Naive thymus-derived CD8-positive, alpha-beta T cell (primary cell): ENCODE measurements at places on chromosomes 1 and 21. TPM values are rescaled to one million over a fixed set of nuclear protein-coding genes. Genes with fewer than 3 reads are reported as not detected.

ZNF695 gene
- total RNA-seq = not detected

- no peak overlapping the region for H3K27ac ChIP-seq
- no peak for DNase-seq
- H3K27me3 ChIP-seq = no peaks in the 10 kb centered on the region
- H3K4me1 ChIP-seq = peaks cover 12% of the 10 kb centered on the region
These were observed 4.1 kb downstream of the ETNK2 start for GRCh38 chr1:204147406-204148383.

PGLYRP3 gene
- total RNA-seq = not detected

DNA sequence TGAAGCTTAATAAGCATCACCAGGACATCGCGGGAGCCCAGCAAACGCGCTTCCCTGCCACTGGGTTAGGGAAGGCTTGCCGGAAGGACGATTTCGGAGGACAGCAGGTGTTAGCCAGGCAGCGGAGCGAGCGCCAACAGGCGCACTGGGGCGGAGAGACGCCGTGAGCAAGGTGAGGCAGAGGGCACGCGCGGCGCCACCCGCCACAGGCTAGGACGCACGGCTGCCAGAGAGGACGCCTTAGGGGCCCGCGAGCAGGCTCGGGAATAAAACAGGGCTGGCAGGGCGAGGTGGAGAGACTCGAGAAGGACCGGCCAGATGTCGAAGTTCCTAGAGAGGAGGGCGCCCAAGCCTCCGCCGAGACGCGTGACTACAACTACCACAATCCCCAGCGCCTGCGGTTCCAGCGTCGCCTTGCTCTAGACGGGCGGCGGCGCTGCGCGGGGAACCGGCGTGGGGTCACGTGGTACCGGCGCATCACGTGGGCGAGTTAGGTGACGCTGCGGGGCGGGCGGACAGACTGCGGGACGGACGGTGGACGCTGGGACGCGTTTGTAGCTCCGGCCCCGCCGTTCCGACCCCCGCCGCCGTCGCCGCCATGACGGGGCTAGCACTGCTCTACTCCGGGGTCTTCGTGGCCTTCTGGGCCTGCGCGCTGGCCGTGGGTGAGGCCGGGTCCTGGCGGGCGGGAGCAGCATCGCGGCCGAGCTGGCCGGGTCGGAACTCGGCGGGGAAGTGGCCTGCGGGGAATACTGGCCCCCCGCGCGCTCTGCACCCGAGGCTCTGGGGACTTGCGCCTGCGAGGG, at the start of gene ATP6V0B:
Gene ATP6V0B, plus strand, starts transcription at position 518 of the 806 bp plus-strand sequence. Its CDS starts 81 bp downstream, at position 599.
- H3K36me3 ChIP-seq = peaks cover 33% of the 10 kb centered on the region
- H3K4me1 ChIP-seq = peaks cover 62% of the 10 kb centered on the region
- H3K4me3 ChIP-seq = peak within 1 kb of the TSS; percentile 97
- peak; percentile 93 for DNase-seq
- no peaks in the 10 kb centered on the region for H3K27me3 ChIP-seq

OR2L5 gene
- total RNA-seq = 0.19 TPM

- no peak overlapping the region for H3K27ac ChIP-seq
- no peaks in the 10 kb centered on the region for H3K36me3 ChIP-seq
- H3K27me3 ChIP-seq = no peaks in the 10 kb centered on the region
- H3K4me3 ChIP-seq = no peak overlapping the region
- no peaks in the 10 kb centered on the region for H3K4me1 ChIP-seq
These were observed 199.3 kb upstream of the MAP1LC3C start for GRCh38 chr1:242197907-242198820.

- H3K27me3 ChIP-seq = no peaks in the 10 kb centered on the region
- no peak overlapping the region for H3K27ac ChIP-seq
- peaks cover 15% of the 10 kb centered on the region for H3K4me1 ChIP-seq
- DNase-seq = no peak
These were observed 229.5 kb downstream of the TOMM20 start for GRCh38 chr1:234899041-234899729.

- no peak overlapping the region for H3K27ac ChIP-seq
- no peak for DNase-seq
- no peaks in the 10 kb centered on the region for H3K36me3 ChIP-seq
- no peaks in the 10 kb centered on the region for H3K4me1 ChIP-seq
These were observed 8.2 kb upstream of the INSL5 start for GRCh38 chr1:66809245-66809644.

COL11A1 gene
- total RNA-seq = not detected

GRCh38 chr1:219279017-219279770, 105.5 kb downstream of the LYPLAL1 start:
- no peak overlapping the region for H3K4me3 ChIP-seq
- no peaks in the 10 kb centered on the region for H3K4me1 ChIP-seq
- no peak overlapping the region for H3K27ac ChIP-seq
- DNase-seq = no peak
- H3K27me3 ChIP-seq = no peaks in the 10 kb centered on the region

GRCh38 chr1:179129702-179130473, 48.0 kb downstream of the TOR3A start:
- peak overlapping the region; percentile 63 for H3K4me3 ChIP-seq
- no peak for DNase-seq
- H3K4me1 ChIP-seq = peaks cover 20% of the 10 kb centered on the region
- H3K27ac ChIP-seq = peak overlapping the region; percentile 90
- peaks cover 7% of the 10 kb centered on the region for H3K36me3 ChIP-seq
- no peaks in the 10 kb centered on the region for H3K27me3 ChIP-seq

DNA sequence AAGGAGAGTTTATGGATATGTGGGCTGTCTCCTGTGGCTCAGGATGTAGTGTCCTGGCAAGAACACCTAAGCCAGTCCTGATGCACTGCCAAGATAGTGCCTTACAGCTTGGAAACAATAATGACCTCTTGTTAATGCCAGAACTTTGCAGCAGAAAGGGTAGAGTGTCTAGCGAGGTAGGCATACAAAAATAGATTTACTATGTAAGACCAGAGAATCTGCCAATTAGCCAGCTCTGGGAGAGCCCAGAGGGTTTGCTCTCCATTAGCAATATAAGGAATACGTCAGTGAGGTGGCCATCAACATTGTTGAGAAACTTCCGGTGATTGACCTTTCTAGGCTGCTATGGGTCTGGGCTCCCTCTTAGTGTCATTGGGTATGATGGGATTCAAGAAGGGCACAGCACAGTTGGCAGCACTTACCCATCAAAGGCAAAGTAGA, 178.5 kb upstream of the GALNT2 start:
- H3K4me1 ChIP-seq = no peaks in the 10 kb centered on the region
- no peak overlapping the region for H3K4me3 ChIP-seq
- no peaks in the 10 kb centered on the region for H3K27me3 ChIP-seq
- DNase-seq = no peak

- DNase-seq = no peak
- peaks cover 19% of the 10 kb centered on the region for H3K27me3 ChIP-seq
- H3K27ac ChIP-seq = no peak overlapping the region
- no peaks in the 10 kb centered on the region for H3K36me3 ChIP-seq
These were observed 55.2 kb upstream of the GNG12 start for GRCh38 chr1:67888216-67889106.

GADD45A gene
- 19.0 TPM for total RNA-seq

PAQR6 gene
- 3.0 TPM for total RNA-seq

GRCh38 chr1:87338566-87338965, 9.9 kb downstream of the LMO4 start:
- DNase-seq = no peak
- H3K4me3 ChIP-seq = no peak overlapping the region
- peaks cover 29% of the 10 kb centered on the region for H3K4me1 ChIP-seq
- H3K36me3 ChIP-seq = peaks cover 9% of the 10 kb centered on the region
- H3K27me3 ChIP-seq = no peaks in the 10 kb centered on the region

GRCh38 chr1:203162403-203162802, 13.2 kb downstream of the MYBPH start:
- peaks cover 32% of the 10 kb centered on the region for H3K27me3 ChIP-seq
- H3K4me3 ChIP-seq = no peak overlapping the region
- peaks cover 7% of the 10 kb centered on the region for H3K4me1 ChIP-seq
- no peak overlapping the region for H3K27ac ChIP-seq

CFHR5 gene
- total RNA-seq = not detected

- peak overlapping the region; percentile 28 for H3K4me3 ChIP-seq
- no peaks in the 10 kb centered on the region for H3K27me3 ChIP-seq
- peaks cover 12% of the 10 kb centered on the region for H3K4me1 ChIP-seq
- H3K27ac ChIP-seq = peak overlapping the region; percentile 78
These were observed 3.1 kb downstream of the DNAJB4 start for GRCh38 chr1:78007677-78008341.

ATP6V1G3 gene
- total RNA-seq = not detected

KRTAP12-3 gene
- not detected for total RNA-seq

DNA sequence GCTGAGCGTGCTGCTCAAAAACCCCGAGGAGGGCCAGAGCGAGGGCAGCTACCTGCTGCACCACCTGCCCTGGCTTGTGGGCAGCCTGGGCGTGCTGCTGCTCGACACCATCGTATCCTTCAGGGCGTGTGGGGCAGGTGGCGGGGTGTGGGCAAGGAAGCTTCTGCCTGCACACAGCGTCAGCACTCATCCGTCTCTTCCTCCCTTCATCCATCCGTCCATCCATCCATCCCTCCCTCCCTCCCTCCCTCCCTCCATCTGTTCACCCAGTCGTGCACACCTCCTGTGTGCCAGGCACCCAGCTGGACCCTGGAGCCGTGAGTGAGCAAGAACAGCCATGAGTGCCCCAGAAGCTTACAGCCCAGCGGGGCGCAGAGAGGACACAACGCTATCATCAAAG, 15.2 kb downstream of the SLC66A1 start:
- DNase-seq = no peak
- no peak overlapping the region for H3K4me3 ChIP-seq
- peaks cover 2% of the 10 kb centered on the region for H3K4me1 ChIP-seq
- H3K27ac ChIP-seq = no peak overlapping the region
